Astrocyte (in vitro differentiated cells and primary cell): ENCODE measurements at places on chromosomes 7 and 10. TPM values are rescaled to one million over a fixed set of nuclear protein-coding genes. Genes with fewer than 3 reads are reported as not detected.

GRCh38 chr7:101722247-101722646, 93.2 kb upstream of the MYL10 start:
- peaks cover 8% of the 10 kb centered on the region for H3K27me3 ChIP-seq
- no peak overlapping the region for H3K4me3 ChIP-seq
- peaks cover 12% of the 10 kb centered on the region for H3K4me1 ChIP-seq
- no peak overlapping the region for H3K27ac ChIP-seq

DNA sequence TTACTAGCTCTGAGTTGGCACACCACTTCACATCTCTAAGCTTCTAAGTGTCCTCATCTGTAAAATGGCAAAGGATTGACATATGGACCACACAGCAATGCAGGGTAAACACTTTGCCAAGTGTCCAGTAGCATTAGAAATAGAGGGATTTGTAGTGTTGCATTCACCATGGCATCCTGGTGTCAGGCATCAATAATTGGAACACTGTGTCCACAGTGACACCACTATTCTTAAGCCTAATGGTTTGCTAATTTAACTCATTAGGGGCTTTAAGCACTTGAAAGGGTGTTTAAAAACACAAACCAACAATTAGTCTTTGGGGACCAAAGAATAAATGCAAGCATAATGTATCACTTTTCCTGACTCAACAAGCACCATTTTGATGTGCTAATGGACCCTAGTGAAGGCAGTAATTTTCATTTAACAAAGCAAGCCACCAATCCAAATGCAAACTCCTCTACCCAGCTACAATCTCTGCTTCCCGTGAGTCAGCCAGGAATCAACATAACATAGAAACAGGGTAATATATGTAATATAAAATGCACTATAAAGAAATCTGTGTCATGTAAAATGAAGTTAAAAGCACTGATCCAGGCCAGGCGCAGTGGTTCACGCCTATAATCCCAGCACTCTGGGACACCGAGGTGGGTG, 75.9 kb downstream of the FAM204A start:
- peaks cover 2% of the 10 kb centered on the region for H3K27me3 ChIP-seq
- H3K4me3 ChIP-seq: no peak overlapping the region
- no peaks in the 10 kb centered on the region for H3K4me1 ChIP-seq
- no peaks in the 10 kb centered on the region for H3K36me3 ChIP-seq
- H3K27ac ChIP-seq: no peak overlapping the region

DNA sequence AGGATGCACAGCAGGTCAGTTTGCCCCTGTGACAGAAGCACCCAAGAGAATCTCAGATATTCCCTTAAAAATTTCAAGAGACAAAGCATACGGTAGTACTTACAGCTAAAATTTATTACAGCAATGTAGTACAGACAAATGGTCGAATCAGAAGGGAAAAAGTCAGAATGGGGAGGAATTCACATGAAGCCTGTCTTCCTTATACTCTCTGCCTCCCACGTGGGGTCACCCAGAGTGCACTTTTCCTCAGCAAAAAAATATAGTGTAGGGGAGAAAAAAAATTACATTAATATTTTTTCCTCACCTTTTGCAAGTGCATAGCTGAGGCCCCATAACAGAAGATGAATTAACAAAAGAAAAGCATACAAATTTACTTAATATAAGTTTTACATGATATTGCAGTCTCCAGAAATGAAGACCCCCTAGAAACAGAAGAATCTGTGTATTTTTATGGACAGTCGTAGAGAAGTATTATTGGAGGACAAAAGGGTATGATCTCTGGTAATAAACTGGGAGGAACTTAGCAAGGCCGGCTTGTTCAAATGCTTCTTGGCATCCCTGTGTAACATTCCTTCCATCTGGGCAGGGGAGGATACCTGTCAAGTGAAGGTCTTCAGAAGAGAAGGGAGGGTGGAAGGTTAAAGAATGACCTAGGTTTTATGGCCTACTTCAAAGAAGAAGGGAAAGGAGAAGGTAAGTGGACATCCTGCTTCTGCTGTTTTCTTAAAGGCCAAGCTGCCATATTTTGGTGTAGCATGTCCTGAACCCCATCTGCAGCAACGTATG, 270.6 kb upstream of the MAGI2 start:
- no peak for DNase-seq
- H3K27ac ChIP-seq: no peak overlapping the region
- no peak overlapping the region for H3K4me3 ChIP-seq
- H3K4me1 ChIP-seq: no peaks in the 10 kb centered on the region
- H3K36me3 ChIP-seq: no peaks in the 10 kb centered on the region

GRCh38 chr10:90269699-90270098, 568.3 kb downstream of the KIF20B start:
- H3K36me3 ChIP-seq: no peaks in the 10 kb centered on the region
- H3K4me1 ChIP-seq: no peaks in the 10 kb centered on the region
- H3K27ac ChIP-seq: no peak overlapping the region

DNA sequence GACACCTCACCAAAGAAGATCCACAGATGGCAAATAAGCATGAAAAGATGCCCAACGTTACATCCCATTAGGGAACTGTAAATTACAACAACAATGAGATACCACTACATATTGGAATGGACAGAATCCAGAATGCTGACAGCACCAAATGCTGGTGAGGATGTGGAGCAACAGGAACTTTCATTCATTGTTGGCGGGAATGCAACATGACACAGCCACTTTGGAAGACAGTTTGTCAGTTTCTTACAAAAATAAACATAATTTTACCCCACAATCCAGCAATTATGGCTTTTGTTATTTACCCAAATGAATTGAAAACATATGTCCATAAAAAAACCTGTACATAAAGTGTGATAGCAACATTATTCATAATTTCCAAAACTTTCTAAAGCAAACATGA, 176.8 kb downstream of the C7orf25 start:
- H3K4me3 ChIP-seq: no peak overlapping the region
- no peak for DNase-seq
- H3K27ac ChIP-seq: no peak overlapping the region
- peaks cover 10% of the 10 kb centered on the region for H3K4me1 ChIP-seq
- H3K36me3 ChIP-seq: no peaks in the 10 kb centered on the region

Gene PRSS58
- not detected in 2 replicates for total RNA-seq

- H3K27ac ChIP-seq: no peak overlapping the region
- no peak for DNase-seq
- H3K27me3 ChIP-seq: no peaks in the 10 kb centered on the region
- no peaks in the 10 kb centered on the region for H3K36me3 ChIP-seq
Measured at GRCh38 chr10:58765910-58766309, 253.2 kb downstream of the BICC1 start.

Gene CFAP69
- total RNA-seq: 1.1 and 2.0 TPM in 2 replicates

DNA sequence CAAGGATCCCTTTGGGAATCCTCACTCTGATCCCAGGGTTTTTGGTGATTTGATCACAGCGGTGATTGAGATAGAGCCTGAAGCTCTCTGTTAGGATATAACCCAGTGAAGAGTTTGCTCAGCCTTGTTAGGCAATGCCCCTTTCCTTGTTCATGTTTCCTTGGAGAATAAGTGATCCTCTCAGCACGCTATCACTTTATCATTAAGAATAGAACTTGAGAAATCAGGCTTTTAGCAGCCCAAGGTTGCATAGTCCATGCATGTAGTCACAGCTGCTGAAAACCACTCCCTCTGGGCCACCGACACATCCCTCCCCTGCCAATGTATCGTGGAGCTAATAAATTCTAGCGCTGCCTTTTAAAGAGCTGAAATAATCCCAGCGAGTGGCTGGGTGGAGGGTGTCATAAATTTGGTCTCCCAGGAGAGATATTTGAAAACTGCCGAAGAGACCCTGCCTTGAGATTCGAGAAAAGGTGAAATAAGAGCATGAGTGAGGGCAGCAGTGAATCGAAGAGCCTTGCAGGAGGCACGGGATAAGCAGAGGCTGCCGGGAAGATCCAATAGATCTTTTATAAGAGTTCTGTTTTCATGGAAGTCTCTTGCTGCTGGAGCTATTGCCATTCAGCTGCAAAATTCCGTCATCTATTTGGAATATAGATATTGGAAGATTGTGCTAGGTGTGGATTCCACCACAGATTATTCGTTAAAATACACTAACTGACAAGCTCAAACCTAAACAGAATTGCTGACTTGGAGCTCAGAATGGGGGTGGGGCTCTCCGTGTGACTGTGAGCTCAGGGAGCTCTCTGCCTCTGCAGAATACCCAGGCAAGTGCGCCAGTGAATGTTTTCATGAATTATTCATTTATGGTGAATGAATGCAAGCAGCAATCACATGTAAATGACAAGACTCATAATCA, 249.8 kb downstream of the TRIL start:
- peak overlapping the region; percentile 60 for H3K27ac ChIP-seq
- peak overlapping the region; percentile 49 for H3K4me3 ChIP-seq
- H3K36me3 ChIP-seq: no peaks in the 10 kb centered on the region
- H3K4me1 ChIP-seq: peaks cover 15% of the 10 kb centered on the region
- no peaks in the 10 kb centered on the region for H3K27me3 ChIP-seq

Gene MPP7
- 6.9 and 7.1 TPM in 2 replicates for total RNA-seq

- DNase-seq: peak; percentile 25
- no peak overlapping the region for H3K4me3 ChIP-seq
- H3K27ac ChIP-seq: no peak overlapping the region
- H3K27me3 ChIP-seq: no peaks in the 10 kb centered on the region
Measured at GRCh38 chr7:79298145-79298760, 155.2 kb downstream of the MAGI2 start.

Gene PRKCQ
- total RNA-seq: 1.9 and 2.1 TPM in 2 replicates
